ENCODE measurements at places on chromosomes 5 and 9.

DNA sequence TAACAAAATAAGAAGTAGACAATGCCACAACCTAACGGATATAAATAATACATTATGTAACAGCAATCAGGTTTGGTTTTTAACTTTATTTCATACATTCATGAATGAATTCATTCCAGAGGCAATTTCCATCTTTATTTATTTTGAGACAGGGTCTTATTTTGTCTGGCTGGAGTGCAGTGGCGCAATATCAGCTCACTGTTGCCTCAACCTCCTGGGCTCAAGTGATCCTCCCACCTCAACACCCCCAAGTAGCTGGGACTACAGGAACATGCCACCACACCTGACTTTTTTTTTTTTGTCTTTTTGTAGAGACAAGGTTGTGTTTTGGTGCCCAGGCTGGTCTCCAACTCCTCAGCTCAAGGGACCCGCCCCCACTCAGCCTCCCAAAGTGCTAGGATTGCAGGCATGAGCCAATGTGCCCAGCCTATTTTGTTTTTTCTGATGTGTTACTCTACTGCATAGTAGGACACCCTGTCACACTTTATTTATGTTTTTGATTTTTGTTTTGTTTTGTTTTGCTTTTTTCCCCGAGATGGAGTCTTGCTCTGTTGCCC is 26.3 kb upstream of the C5orf24 start:
- no peak for DNase-seq

- DNase-seq: no peak
Observed at GRCh38 chr9:134476272-134476941, 150.2 kb downstream of the RXRA start.

DNA sequence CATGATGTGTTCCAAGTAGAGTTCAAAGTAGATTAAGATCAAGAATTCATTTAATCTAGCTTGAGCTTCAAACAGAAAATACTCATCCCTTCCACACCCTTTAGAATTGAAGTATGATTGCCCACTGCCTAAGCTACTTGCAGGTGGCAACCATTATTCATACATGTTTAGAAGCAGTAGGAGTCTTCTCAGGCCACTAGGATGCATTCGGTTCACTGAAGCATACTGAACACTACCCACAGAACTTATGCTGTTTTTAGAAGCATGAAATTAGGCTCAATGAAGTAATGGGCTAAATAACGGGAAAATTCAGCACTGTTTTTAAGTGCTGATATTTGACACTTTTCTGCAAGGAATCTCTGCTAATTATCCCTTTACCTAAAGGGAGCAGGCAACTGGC is 263.4 kb downstream of the DEPDC1B start:
- no peak for DNase-seq

DNA sequence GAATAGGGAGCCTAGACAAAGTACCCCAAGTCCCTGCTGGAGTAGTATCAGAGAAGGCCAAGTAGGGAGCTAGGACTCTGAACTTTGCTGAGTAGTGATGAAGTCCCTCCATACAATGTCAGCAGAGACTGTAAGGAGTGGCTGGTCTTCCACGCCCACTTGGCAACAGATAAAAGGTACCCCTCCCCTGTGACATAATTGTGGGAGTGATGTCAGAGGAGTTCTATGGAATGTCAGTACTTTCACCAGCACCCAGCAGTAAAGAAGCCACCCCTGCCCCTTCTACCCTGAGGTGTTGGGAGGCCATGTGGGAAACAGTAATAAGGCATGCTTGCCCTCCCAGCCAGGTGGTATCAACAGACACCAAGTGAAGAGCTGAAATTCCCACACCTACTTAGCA is 143.9 kb downstream of the SLIT3 start:
- no peak for DNase-seq

DNA sequence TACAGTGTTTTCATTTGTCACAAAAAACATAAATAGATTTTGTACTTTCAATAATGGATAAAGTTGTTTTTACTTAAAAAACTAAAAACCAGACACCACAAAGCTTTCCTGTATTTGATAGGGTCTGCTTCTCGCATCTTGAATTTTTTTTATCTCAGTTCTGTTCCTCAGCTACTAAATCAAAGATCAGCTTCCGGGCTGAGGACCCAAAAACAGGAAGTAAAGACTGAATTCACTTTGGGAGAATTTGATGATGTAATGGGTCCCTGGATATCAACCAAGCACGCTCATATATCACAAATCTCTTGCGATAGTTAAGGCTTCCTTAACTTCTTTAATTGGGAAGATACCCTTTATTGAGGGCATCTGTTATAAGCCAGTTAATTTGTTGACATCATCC is 24.1 kb downstream of the ITK start:
- no peak for DNase-seq

Measured in ovary (tissue), 10 donors.